ENCODE measurements at places on chromosomes 2 and 18. TPM values are rescaled to one million over a fixed set of nuclear protein-coding genes. Genes with fewer than 3 reads are reported as not detected.

DNA sequence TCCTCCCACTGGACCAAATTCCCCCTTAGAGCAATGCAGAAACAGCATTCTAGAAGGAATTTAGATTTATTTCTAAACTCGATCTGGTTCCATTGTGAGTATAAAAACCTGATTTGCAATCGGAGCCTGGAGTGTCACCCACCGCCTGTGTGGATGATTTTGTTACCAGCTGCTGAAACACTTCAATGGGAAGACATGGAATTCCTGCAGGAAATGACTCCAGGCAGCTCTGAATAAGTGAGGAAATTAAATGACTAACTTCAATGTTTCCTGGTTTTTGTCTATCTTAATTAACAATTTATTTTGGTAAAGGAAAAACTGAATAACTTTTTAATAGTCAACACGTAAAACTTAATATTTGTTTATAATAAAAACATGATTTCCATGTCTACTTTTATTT, 19.3 kb downstream of the CTAGE1 start:
- no peak for DNase-seq

DNA sequence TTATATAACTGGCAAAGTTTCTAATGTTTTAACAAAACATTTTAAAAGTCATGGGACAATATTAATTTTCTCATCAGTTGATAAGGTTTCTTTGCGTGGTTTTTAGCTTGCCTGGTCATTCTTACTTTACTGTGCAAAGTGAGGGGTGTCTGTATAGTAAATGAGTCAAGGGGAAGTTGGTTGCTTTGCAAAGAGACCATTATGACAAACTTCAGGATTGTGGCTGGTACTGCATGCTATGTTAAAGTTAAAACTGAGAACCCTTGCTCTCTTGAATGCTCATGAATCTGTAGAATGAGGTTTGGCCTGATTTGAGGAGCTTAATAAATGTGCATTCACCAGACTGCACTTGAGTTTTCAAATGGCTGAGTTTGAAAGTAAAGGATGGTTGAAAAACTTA, 47.0 kb downstream of the COL4A4 start:
- DNase-seq: no peak

RRM2 gene
- 5.5 TPM for total RNA-seq

CHST10 gene
- total RNA-seq: 7.1 TPM

DNA sequence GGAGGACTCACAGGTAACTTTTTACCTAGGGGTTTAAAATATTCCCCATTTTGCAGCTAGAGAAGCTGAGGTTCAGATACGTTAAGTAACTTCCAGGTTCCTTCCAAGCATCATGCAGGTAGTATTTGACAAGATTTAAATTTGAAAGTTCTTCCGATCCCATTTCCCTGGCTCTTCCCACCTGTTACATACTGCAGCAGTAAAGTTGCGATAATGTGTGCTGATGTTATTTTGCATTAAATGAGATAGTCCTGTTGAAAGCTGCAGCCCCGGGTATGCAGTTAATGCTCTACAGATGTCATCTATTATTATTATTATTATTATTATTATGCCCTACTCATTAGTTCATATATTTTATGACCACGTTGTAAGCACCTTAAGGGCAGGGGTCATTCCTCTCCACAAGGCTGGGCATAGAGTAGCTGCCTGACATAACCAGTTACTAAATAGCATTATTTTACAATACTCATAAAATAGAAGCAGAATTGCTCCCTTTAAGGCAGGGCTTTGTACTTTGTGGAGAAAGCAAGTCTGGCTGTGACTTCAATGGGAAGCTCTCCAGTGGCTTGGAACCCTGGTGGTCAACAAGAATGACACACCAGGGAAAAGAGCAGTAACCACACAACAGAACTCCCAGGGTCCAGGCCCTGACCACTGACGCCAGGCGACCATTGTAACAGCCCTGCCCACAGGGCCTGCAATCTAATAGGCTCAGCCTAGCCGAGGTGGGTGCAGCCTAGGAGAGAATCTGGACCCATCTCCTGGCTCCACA, 112.0 kb upstream of the STPG4 start:
- DNase-seq: no peak

GRCh38 chr2:68839260-68839833, 31.9 kb downstream of the BMP10 start:
- no peak for DNase-seq

GRCh38 chr2:69709290-69709689, 32.6 kb upstream of the ANXA4 start:
- DNase-seq: no peak

- no peak for DNase-seq
Observed at GRCh38 chr2:230805353-230806017, 59.3 kb upstream of the ITM2C start.

ADRA2B gene
- total RNA-seq: 1.4 TPM

DNA sequence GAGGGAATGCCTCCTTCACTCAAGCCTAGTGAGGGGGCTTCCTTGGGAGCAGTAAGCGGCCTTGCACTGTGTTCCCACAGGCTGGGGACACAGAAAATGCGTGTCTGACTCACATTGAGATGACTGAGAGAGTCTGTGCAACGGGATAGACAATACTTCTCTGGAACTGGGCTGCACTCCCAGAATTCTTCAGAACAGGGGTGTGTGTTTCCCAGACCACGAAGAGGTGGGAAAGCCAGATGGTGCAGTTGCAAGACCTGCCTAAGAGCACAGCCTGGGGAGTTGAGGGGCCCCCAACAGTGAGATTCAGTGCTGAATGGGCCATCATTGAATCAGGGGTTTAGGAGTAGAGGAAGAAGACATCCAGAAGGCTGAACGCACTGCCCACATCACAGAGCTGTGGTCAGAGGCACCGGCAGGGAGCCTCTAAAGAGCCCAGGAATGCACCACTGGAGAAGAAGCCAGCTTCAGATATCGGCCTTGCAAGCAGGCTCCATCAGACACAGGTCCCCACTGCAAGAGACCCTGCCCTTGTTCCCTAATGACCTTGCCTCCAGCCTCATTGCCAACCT, 36.6 kb upstream of the MRPL19 start:
- no peak for DNase-seq

TACR1 gene
- total RNA-seq: 5.1 TPM

DNA sequence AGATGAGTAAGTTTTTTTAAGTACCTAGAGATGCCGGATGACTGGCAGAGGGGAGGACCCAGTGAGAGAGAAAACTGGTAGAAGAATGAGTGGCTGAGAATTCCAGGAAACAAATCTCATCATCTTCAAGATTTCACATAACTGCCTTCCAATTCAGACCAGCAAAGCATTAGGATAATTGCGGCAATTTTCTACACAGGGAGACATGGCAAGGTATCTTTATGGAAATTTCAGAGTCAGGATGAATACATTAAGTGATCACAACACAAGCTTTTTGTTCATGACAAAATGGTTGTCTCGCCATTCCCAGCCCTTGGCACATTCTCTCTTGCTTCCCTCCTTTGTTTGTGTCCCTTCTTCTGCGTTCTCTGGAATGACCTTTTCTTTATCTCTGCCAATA, 82.1 kb downstream of the ALK start:
- DNase-seq: no peak

ZBTB7C gene
- total RNA-seq: 13.8 TPM

GRCh38 chr2:236711440-236711839, 141.8 kb downstream of the ACKR3 start:
- DNase-seq: no peak

RFTN2 gene
- total RNA-seq: 4.0 TPM

GRCh38 chr2:3659447-3660432, 1.7 kb downstream of the ALLC start:
- peak; percentile 51 for DNase-seq

GRCh38 chr2:237980751-237981150, 13.9 kb downstream of the UBE2F start:
- DNase-seq: no peak

GRCh38 chr2:204015118-204015843, 78.7 kb downstream of the ICOS start:
- DNase-seq: no peak

GRCh38 chr18:23196119-23197007, 61.1 kb downstream of the CABLES1 start:
- DNase-seq: peak; percentile 94

GRCh38 chr2:67260343-67261277, 136.5 kb upstream of the ETAA1 start:
- no peak for DNase-seq

ZSWIM2 gene
- total RNA-seq: not detected

COLEC12 gene
- total RNA-seq: 7.4 TPM

DNA sequence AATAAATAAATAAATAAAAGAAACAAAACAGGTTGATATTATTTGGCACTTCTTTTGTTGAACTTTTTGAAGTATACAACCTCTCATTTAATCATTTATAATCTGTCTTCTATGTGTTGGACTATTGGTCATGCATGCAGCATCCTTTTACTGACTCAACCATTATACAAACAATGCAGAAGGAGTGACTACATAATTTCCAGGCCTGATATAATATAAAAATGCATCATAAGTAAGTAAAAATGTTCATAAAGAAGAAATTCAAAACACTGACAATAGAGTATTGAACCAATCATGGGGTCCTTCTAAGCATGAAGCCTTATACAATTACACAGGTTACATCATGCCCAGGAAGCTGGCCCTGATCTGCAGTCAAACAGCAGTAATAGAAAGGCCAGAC, 141.5 kb upstream of the FN1 start:
- no peak for DNase-seq

- DNase-seq: peak; percentile 50
Observed at GRCh38 chr2:68185541-68186164, 28.0 kb downstream of the PNO1 start.

- DNase-seq: no peak
Observed at GRCh38 chr18:9091066-9091476, 11.4 kb upstream of the NDUFV2 start.

DNA sequence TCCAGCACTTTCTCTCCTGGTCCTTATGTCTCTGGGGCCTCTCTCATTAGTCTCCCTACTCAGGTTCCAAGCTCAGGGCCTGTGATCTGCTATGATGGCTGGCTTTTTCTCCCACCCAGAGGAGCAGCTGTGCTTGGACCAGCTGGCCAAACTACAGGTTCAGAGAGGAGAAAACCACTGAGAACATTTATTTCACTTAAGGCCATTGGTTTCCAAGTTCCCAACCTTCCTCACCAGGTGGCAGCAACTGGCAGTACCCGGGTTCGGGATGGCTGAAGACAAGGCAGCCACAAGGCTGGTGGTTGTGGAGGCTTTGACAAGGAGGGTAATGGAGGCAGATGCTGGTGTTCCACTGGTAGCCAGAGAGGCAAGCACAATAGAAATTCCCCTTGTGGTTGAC, 29.9 kb upstream of the SELENOI start:
- peak; percentile 29 for DNase-seq

DNA sequence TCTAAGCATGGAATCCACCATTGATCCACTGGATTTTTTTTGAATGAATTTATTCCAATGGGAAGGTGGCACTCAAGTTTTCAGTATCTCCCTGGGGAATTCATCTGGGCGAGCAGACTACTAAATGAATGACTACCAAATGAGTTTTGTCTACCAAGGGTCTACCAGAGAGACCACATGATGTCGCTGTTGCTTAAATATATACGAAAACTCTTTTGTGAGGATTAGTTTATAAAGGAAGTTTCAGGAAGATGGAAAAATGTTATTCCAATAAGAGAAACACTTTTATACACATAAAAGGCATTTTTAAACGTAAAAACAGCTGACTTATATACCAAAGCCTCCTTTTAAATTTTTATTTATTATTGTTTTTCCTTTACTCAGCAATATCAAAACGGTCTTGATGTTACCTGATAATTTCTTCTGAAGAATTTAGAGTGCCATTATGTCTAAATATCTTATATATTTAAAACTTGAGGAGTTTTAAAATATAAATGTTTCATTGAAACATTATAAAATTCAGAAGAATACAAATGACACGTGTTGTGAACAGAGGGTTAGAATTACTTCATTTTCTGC, 139.7 kb downstream of the HRH4 start:
- no peak for DNase-seq

AQP4 gene
- 11.6 TPM for total RNA-seq

- DNase-seq: no peak
Observed at GRCh38 chr2:239323447-239323846, 77.4 kb downstream of the HDAC4 start.

GRCh38 chr2:55862673-55863390, 60.8 kb downstream of the EFEMP1 start:
- peak; percentile 14 for DNase-seq

- DNase-seq: no peak
Observed at GRCh38 chr2:236257575-236257974, 6.6 kb downstream of the ASB18 start.

DNA sequence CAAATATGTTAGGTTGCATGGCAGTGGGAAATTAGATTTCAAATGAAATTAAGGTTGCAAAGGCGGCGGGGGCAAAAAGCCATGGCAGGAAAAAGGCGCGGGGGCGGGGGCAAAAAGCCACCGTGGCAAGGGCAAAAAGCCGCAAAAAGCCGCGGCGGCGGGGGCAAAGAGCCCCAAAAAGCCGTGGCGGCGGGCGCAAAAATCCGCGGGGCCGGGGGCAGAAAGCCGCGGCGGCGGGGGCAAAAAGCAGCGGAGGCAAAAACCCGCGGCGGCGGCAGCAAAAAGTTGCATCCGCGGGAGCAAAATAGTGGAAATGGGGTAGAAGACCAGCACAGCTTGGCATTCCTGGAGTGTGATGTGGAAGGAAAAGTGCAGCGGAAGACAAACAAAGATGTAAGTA, 417.1 kb downstream of the ANKRD30B start:
- no peak for DNase-seq

DNA sequence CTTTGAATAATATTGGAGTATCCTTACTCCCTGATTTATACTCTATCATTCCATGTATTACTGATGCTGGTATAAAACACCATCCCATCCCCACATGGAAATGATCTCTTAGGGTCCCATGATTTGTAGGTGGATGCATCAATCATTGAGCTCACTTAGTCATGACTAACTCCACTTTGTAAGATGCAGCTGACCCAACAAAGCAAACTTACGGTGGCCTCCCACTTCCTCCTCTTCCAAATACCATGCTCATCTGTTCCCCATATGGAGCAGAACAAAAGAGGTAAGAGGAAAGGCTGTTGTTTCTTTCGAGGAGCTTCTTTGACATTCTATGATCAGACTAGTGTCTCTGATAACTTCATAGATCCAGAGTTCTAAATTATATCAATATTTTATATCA, 640.2 kb upstream of the SLC39A10 start:
- no peak for DNase-seq

- DNase-seq: no peak
Observed at GRCh38 chr2:164388511-164388910, 232.8 kb downstream of the GRB14 start.

BUB1 gene
- total RNA-seq: 1.8 TPM

DNA sequence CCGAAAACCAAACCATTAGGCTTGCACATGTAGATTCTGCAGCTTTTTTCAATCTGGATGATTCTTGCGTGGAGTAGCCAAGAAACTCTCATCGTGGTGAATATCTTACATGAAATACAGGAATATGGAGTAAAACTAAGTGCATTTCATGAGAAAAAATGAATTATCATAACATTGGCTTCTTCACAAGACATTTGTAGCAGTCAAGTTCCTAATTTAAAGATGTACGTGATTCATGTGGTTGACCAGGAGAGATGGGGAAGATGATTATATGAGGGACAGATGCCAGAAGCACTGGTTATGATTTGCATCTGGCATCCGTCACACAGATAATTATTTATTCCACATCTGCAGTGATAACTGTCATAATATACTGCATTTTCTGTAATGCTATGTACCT, 90.4 kb downstream of the ANTXR1 start:
- no peak for DNase-seq

Data from kidney (tissue), 22 donors.